ENCODE measurements at places on chromosomes 4 and X.

DNA sequence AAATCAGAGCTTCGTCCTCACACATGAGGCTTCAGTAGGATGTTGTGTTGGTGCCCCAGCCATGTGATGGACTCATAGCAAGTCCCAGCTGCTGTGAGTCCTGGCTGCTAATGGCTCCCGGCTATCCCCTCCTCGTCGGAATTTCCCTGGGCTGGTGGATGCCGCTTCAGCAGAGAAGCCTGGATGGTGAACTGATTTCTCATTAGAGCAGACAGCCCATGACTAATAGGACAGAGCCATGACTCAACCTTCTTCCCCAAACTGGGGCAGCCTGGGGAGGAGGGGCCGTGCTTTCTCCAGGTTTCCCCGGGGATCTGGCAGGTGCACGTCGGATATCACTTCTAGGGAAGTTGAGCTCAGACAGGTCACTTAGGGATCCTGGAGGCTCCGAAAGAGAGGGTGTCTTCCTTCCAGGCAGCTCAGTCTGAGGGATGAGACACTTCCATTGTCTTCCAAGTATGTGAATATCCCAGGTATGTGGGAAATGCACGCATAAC is 112.7 kb downstream of the ASMT start:
- DNase-seq: peak; percentile 81

- no peak for DNase-seq
These were observed at the start of gene PPEF1 for GRCh38 chrX:18707426-18708049. Gene PPEF1 (plus strand): TSS chrX:18707645. CDS start chrX:18707781, 136 bp downstream.

DNA sequence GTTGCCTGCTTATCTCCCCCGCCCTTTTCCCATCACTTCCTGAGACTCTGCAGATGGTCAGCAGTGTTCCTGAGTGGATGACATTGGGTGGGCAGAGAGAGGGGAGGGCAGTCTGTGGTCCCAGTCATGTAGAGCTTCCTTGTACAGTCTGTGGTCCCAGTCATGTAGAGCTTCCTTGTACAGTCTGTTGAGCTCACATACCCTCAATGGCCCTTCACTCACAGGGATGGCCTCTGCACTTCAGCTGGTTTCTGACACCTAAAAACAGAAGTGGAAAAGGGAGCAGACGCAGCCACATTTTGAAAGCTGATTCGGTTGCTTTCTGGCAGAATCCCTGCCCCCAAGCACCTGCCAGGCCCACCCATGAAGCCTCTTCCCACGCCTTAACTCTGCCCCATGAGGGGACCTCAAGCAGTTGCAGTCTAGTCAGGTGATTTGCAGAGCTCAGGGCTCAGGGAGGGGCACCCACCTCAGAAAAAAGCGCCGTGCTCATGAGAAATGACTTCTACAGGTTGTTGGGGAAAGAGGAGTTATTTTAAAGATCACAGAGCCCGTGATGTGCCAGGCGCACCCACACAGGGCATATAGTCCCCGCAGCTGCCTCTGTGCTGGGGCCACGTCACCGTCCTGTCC is 3.6 kb upstream of the TMEM271 start:
- no peak for DNase-seq

GRCh38 chr4:10872833-10873517 is 188.4 kb upstream of the CLNK start:
- DNase-seq: no peak

DNA sequence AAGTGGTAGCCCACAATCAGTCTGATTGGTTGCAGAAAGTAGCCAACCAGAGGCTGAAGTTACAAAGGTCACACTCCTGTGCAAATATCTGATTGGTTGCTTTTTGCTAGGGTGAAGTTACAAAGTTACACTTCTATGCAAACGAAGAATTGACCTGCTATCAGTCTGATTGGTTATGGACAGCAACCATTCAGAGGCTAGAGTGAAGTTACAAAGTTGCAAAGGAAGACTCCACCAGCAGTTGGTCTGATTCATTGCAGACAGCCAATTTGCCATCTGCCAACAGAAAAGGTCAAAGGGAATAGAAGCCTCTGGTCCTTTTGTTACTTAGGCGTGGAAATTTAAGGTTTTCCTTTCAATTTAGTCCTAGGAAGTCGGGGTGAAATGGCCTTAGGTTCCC is 377.7 kb downstream of the PRDM5 start:
- DNase-seq: no peak

- no peak for DNase-seq
These were observed 3.2 kb upstream of the ARHGAP36 start for GRCh38 chrX:131054906-131055305.

DNA sequence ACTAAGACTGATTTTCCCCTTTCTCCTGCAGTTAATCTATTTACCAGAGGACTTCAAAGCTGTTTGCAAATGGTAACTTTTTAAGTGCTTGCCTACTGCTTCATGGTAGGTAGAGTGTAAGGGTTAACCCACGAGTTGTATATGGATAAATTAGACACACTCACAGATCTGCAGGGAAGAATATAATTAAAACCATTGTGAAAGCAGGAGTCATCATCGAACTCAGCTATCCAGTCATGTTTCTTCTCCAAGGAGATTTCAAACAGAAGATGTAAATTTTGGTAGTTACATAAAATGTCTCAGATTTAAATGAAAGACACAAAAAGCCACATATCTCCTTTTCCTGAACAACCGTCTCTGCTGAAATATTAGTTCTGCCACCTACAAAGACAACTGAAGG is 549 bp upstream of the XG start:
- no peak for DNase-seq

DNA sequence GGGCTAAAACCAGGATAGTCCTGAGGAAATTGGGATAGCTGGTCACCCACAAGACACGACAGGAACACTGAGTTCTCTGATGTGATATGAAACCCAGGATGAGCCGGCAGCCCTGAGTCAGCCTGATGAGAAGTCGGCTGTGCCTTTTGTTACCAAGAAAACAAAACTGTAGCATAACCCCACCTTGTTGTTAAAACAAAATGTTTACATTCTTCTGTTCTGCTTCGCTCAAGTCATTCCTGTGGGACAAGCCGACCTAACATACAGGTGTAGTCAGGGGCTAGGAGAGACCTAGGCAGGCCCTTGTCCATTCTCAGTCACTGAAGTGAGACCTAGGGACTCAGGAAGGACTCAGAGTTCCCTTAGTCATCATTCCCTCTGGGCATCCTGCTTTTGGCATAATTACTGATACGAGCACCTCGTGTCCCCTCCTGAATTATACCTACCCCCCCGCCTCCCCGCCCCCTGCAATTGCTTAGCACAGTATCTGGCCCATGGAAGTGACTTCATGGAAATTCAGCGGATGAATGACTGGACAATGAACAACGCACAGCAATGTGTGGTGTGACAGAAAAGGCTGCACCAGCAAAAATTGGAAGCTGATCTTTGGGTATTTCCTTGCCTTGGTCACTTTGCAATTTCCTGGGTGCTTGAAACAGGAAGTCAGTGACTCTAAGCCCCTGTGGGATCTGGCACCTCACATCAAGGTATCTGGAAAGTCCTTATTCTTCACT is 31.9 kb upstream of the TLR2 start:
- DNase-seq: no peak

DNA sequence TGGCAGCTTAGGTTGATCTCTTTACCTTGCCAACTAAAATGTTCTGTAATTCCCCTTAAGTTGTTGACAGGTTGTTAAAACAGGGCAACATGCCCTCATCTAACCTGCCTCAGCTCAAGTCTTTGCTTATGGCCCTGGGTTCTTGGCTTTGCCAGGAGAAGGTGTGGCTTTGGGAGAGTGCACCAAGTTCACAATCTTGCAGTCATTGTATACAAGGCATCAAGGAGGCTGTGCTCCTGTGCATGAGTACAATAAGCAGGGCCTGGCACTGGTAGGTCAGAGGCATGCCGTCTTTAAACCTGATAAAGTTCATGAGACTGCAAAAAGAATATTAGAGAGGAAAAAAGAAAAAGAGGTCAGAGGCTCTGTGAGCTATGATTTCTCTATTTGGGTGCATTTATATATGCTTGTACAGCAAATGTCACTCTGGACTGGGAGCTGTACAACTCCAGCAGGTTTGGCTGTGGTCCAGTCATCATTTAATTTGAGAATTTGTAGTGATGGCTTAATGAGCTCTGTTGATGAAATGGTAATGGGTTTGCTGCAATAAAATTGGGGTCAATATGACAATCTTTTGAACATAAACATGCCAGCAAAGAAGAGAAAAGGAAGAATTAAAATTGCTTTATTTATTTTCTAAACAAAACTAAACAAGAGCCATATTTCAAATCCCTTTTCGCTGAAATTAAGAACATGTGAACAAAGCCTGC is 30.3 kb downstream of the AREG start:
- DNase-seq: no peak

All from A549 (cell line).